ENCODE measurements at places on chromosomes 4 and X.
A peak's percentile ranks its signal among the peaks of the same experiment; 100 is the strongest.

DNA sequence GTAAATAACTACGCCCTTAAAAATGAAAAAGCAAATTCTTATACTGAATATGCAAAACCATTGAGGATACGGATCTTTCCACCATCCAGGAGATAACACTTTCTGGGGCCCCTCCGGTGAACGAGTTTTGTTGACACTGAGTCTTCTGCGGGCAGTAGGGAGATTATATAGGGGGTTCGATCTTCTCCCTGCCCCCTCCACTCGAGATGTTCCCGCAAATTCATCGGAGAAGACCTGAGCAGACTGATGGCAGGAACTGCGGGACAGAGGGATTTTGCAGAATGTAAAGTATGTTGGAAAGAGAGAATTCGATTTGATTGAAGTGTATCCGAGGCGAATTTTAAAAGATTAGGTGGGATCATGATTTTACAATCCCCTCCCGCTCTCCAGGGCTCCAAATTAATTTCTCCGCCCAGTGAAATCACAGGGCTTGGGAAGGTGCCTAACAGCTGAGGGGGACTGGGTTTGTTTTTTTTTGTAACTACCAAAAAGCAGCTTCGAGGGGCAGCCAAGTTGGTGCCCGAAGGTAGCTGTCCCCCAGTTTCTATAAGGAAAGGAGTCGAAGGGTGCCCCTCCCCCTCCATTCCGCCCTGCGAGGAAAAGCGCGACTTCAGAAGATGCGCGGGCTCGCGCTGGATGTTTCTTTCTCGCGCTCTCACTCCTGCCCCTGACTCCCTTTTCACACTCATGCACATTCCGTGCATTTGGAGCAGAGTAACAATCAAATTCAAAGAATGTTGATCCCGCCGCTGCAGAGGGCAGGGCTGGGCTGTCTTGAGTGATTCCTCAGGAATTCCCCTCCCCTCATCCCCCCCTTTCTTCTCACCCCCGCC is 1.2 kb downstream of the TMEM255A start:
- no peak for DNase-seq

DNA sequence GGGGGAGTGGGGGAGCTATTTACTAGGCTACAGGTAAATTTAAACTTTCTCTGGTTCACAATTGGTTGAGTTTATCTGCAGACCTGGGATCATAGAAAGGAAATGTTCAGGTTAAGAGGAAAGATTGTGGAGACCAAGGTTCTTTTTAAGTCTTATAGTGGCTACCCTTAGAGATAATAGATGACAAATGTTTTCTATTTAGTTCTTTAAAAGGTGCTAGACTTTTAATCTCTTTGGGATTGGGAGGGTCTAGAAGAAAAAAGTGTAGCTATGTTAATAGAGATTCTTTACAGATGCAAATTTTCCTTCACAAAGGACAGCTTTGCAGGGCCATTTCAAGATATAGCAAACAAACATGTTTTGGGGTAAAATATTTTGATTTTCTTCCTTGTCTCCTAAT is 76.0 kb downstream of the TEX13C start:
- DNase-seq: no peak

GRCh38 chr4:183197140-183197539 is 98.1 kb downstream of the WWC2 start:
- no peak for DNase-seq

DNA sequence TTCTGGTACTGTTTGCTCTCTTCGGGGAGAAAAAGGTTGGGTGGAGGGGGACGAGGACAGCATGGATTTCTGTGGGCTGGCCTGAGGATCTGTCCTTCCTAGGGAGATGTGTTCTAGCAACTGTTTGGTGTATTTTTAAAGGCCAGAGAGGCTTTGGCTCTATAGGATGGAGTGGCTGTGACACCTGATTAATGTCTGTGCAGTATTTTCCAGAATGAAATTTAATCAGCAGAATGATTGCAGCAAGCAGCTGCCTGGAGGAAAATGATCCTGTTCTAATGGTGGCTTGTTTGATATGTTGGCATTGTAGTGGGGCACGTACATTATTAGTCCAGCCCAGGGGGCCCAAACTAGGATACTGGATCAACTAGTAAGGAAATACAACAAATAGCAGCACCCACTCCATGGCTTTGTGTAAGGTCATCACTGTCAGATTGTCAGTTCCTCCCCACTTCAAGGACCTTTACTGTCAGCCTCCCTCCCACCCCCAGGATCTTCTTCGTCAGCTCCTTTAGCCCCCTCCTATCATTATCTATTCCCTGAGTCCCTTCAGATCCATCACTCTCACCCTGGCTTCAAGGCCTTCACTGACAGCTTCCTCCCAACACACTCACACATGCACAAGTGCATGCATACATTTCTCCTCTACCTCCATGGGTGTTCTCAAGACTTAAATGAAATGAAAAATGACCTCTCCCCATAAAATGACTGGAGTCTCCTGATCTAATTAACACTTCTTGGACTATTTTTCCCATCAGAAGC is 10.4 kb upstream of the TMEM255A start:
- no peak for DNase-seq

DNA sequence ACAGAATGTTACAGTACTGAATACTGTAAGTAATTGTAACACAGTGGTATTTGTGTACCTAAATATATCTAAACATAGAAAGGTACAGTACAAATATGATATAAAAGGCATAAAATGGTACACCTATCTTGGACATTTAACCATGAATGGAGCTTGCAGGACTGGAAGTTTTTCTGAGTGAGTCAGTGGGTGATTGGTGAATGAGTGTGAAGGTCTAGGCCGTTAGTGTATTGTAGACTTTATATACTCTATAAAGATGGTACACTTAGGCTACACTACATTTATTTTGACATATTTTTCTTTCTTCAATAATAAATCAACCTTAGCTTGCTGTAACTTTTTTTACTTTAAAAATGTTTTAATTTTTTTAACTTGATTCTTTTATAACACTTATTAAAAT is 422.5 kb upstream of the FSTL5 start:
- no peak for DNase-seq

- no peak for DNase-seq
Observed at GRCh38 chr4:82677327-82677726, 115.5 kb upstream of the TMEM150C start.

- DNase-seq: no peak
Observed at GRCh38 chrX:117641913-117642656, 474.5 kb downstream of the KLHL13 start.

DNA sequence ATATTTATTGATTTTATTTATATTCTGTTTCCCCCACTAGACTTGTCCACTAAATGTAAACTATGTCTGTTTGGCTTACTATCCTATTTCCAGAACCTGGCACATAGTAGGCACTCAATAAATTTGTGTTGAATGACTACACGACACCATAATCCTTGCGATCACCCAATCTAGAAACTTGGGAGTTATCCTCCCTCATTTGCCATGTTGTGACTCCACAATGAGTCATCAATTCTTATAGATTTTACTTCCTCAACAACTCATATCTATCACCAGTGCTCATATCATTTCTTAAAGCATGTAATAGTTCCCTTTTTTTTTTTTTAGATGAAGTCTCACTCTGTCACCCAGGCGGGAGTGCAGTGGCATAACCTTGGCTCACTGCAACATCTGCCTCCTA is 39.9 kb upstream of the VAMP7 start:
- DNase-seq: no peak

GRCh38 chrX:107713203-107713542 is 62.4 kb downstream of the TSC22D3 start:
- DNase-seq: peak; percentile 79
